Osteoblast (primary cell): ENCODE measurements at places on chromosomes 12 and 14. TPM values are rescaled to one million over a fixed set of nuclear protein-coding genes. Genes with fewer than 3 reads are reported as not detected.

NPFF gene
- total RNA-seq, result not detected in 2 replicates

SERPINA1 gene
- total RNA-seq, result 0.29 and 1.4 TPM in 2 replicates

FAM161B gene
- total RNA-seq, result 5.1 and 5.6 TPM in 2 replicates

KLRK1 gene
- total RNA-seq, result under 0.01 TPM in 1 of 2 replicates, not detected in the other

TAMALIN gene
- 4.7 and 6.5 TPM in 2 replicates for total RNA-seq

RNASE7 gene
- not detected in 2 replicates for total RNA-seq

LTBR gene
- total RNA-seq, result 110 and 121 TPM in 2 replicates

CLEC4D gene
- not detected in 2 replicates for total RNA-seq

CSRP2 gene
- 10.0 and 13.4 TPM in 2 replicates for total RNA-seq

STAT2 gene
- 567 and 652 TPM in 2 replicates for total RNA-seq

FAM186B gene
- total RNA-seq, result 0.59 and 0.72 TPM in 2 replicates

ADCY4 gene
- 17.7 and 18.8 TPM in 2 replicates for total RNA-seq

FSCB gene
- not detected in 2 replicates for total RNA-seq

ADAM21 gene
- total RNA-seq, result under 0.01 TPM in 1 of 2 replicates, not detected in the other

RASSF9 gene
- 5.8 and 6.8 TPM in 2 replicates for total RNA-seq

DENND5B gene
- 18.8 and 25.6 TPM in 2 replicates for total RNA-seq

CELA1 gene
- total RNA-seq, result not detected in 2 replicates

SAMD15 gene
- 4.0 and 6.2 TPM in 2 replicates for total RNA-seq
